Stimulated activated CD8-positive, alpha-beta memory T cell treated with anti-CD3 and anti-CD28 coated beads, Interleukin-7, amount 100 ng/mL, for 1 hour (primary cell): ENCODE measurements at places on chromosomes 5 and 9.

- DNase-seq = no peak
These were observed 35.6 kb downstream of the ROR2 start for GRCh38 chr9:91914404-91914803.

- no peak for DNase-seq
These were observed 172.3 kb downstream of the PDZD2 start for GRCh38 chr5:31811210-31811609.

- DNase-seq = no peak
These were observed 9.9 kb upstream of the PTGS1 start for GRCh38 chr9:122360891-122361290.

- DNase-seq = no peak
These were observed 12.1 kb downstream of the FAM78A start for GRCh38 chr9:131264231-131264630.

- no peak for DNase-seq
These were observed 85.2 kb downstream of the CYFIP2 start for GRCh38 chr5:157350939-157351801.

GRCh38 chr9:114847492-114848417 is 41.9 kb upstream of the TNFSF15 start:
- DNase-seq = no peak

DNA sequence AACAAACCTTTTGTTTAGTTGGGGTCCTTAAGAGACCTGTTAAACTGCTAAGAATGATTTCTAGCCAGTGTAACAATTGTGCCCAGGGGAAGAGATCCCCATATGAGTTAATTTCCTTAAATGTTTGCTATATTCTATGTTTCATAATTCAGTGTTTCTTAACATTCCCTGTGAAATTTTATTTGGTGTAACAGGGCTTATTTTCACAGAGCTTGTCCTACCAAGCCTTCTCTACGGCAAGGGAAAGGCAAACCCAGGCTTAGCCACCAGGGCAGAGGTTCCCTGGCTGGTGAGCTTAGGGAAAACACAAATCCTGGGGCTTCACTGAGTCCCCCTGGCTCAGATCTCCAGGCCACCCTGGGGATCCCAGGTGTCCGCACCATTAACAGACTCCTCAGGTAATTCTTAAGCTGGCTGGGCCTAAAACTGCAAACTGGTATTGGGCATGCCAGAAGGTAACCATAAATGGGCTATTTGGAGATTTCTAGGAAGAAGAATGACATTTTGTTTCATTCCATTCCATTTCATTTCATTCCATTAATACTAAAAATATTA is 17.0 kb upstream of the LCP2 start:
- DNase-seq = no peak

DNA sequence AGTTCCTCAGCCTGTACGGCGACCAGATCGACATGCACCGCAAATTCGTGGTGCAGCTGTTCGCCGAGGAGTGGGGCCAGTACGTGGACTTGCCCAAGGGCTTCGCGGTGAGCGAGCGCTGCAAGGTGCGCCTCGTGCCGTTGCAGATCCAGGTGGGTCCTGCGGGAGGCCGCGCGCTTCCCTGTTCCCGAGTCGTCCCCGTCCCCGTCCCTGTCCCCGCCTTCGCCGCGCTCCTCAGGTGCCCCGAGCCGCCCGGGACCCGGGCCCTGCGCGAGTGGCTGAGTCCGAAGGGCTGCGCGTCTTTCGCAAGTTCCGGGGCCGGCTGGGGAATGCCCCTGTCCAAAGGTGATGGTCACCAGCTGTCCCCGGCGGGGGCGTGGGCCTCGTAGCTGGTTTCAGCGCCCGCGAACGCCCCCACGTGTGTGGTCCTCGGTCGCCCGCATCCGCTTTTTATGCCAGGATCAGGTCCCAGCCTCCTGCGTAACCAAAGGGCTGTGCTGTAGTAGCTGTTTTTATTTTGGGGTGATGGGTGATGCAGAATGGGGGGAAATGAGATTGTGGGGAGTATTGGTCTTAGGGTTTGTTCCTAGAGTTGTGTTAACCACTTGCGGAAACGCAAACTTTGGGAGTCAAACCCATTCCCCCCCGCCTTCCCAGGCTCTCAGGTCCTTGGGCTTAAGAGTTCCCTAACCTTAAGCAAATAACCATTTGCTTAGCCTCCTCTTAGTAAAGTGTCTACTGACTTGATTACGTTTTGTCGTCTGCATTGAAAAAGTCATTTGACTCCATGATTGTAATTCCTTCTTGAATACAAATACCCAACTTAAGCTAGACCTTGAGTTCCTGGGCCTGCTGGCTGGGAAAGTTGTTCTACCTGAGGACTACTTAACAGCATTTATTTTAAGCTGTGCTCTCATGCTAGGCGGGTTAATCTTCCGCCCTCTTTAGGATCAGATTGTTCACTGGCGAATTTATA is 663 bp downstream of the ISOC1 start:
- peak; percentile 11 for DNase-seq

DNA sequence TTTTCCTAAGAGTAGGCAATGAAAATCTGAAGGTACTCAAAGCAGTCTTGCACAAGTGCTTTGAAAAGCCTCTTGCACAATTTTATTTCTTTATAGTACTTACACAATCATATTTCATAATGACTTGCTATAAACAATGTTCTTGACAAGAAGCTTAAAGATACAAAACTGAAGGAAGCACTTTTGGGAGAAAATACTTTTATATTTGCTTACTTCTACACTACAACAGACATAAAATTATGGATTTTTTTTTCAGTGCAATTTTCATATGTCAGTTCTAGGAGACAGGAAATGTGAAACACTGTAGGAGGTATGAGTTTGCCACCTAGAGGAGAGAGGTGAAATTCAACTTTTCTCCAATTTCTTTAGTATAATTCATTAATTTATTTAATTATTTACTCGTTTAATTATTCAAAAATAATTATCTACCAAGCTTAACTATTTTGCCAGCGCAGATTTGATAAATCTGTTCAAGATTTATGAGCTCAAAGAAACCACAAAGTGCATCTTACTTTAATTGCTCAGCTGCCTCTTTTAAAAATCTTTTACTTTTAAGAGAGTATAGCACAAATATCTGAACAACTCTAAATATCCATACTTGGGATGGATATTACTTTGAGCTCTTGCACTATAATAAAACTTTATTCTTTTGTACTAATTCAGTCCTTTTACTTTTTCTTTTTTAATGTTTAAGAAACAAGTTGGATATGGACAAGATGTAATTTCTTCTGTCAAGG is 29.0 kb upstream of the CDKN2B start:
- no peak for DNase-seq

DNA sequence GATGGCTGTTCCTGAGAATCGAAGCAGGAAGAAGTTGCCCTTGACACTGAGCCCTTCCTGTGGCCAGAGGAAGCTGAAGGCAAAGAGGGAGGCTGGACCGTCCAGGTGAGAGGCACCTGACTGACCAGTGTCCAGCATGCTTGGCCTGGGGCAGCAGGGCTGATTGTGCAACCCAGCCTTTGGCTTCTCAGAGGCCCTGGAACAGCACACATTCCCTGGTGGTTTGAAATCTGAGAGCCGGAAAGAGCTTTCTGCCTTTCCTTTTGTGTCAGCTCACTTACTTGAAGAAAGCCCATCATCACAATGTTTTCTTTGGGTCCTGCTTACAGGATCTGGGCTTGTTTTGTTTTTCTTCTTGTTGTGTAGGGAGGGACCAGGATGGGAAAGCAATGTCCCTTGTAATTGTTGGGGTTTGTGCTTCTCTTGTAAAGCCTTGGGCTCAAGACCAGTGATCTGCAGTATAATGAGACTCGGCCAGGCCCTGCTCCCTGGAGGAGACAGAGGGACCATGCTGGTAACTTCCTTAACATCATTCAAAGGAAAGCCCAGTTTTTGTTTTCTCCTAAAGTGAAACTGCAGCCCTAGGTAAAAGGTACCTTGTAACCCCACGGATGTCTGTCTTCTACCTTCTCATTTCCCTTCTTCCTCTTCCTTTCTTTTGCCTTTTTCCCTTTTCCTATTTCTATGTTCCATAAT is 213.7 kb downstream of the NXNL2 start:
- DNase-seq = no peak

DNA sequence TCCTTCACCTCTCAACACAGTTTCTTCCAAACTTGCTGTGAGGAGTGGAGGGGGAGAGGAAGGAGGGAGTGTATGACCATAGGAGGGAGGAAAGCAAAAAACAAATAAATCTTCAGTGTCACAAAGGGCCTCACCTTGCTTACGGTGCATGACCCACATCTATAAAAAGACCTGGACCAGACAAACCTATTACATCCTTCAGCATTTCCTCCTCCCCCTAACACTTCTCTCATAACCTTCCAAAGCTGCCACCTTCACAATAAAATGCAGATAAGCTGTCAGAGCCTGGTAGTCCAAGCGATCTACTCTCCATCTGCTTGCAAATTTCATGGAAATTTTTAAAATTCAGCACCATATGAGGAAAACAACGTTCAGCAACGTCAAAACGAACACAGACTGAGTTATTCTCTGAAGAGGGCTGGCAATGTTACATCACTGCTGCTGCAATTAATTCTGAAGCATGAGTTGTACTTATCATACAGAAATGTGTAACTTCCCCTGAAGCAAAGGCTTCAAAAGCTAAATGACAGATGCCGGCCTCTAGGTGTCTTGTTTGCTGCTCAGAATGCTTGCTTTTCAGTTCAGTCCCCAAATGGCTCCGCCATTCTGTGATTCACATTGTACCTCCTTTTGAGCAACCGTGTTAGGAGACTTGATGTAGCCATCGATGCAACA is 62.9 kb downstream of the EFNA5 start:
- DNase-seq = no peak

GRCh38 chr9:19488721-19489120 is 79.9 kb downstream of the ACER2 start:
- no peak for DNase-seq

DNA sequence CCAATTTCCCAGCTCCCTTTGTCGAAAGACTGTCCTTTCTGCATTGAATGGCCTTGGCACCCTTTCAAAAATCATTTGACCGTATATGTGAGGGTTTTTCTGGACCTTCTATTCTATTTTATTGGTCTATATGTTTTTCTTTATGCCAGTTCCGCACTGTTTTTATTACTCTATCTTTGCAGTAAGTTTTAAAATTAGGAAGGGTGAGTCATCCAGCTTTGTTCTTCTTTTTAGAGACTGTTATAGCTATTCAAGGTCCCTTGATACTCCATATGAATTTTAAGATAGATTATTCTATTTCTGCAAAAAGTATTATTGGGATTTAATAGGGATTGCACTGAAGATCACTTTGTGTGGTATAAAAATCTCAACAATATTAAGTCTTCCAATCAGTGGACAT is 44.2 kb upstream of the STARD4 start:
- DNase-seq = no peak

DNA sequence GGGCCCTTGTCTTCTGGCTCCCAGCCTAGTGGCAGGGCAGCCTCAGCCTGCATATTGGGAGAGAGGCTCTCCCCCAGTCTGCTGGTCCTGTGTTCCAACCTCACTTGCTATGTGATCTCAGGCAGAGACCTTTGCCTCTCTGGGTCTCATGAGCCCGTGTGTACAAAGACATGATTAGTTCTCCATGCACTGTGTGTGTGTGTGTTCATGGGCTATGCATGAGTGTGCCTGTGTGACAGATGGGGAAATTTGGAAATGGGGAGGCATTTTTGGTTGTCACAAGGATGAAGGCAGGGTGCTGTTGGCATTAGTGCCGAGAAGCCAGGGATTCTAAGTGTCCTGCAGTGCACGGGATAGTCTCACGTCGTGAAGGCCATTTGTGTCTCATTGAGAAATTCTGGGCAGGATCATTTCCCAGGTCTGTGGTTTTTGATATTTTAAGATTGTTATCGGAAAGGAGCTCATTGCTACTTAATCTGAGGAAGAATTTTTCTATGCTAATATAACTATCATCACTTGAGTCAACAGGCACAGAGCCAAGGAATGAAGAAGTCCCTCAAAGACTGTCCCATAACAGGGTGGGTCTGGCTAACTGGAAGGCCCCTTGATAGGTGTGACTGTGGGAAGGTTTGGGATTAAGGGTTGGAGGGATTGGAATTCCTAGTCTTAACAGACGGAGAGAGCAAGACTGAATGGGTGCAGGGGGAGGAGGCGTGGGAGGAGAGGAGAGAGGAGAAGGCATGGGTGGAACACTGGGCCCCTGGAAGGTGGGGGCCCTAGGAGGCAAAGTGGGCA is 168.5 kb downstream of the RGS3 start:
- DNase-seq = no peak

DNA sequence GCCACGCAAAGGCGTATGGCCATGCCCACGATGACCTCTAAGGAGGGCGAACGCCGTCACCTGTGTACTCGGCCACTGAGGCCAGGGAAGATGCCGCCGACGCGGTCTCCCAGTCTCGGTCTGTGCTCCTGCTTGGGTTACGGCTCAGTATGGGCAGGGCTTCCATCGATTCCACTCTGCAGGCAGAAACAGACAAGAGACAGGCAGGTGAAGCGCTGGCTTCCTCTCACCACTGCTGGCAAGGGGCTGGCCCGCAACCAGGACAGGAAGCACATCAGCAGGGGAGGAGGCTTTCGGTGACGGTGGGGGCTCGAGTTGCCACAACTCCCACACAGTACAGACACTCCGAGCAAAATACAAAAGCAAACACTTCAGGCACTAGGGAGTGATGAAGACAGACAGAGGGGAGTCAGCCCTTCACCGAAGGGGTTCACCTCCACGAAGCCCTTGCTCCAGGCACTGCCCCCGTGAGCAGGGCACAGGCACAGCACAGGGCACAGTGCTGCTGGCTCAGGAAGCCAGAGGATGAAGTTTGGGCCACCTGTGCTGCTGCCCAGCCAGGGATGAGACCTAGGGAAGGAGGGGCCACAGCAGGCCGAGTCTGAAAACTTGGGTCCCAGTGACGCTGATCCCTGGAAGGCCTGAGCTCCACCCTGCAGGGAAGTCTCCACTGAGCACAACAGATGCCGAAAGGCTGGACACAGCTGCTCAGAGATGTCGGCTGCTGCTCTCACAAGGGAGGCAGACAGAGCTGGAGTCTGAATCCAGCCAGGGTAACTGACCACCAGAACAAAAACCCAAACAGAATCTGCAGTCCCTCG is 91.3 kb downstream of the CAMSAP1 start:
- no peak for DNase-seq

DNA sequence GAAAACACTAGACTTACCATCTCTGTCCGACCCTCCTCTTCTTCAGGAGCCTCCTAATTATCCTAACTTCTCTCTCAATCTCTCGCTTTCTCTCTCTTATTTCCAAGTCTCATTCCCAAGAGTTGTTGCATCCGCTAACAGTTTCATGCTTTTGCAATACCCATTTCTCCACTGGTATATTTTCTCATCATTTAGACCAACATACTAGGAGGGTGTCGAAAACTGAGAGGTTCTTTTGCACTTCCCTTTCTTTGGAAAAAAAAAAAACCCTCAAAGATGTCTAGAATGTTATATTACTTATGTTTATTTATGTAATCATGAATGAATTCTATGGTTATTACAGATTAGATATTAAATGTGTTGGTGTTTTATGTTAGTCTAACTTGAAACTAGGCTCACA is 35.9 kb downstream of the SPZ1 start:
- DNase-seq = no peak

- no peak for DNase-seq
These were observed 40.0 kb downstream of the EHMT1 start for GRCh38 chr9:137658781-137659180.

GRCh38 chr5:126744836-126745235 is 32.1 kb upstream of the LMNB1 start:
- no peak for DNase-seq

GRCh38 chr9:68427216-68427977 is 71.0 kb downstream of the PGM5 start:
- no peak for DNase-seq

GRCh38 chr5:95953021-95953702 is 8.5 kb downstream of the ELL2 start:
- DNase-seq = no peak
